ENCODE measurements at places on chromosomes 1 and 21.

DNA sequence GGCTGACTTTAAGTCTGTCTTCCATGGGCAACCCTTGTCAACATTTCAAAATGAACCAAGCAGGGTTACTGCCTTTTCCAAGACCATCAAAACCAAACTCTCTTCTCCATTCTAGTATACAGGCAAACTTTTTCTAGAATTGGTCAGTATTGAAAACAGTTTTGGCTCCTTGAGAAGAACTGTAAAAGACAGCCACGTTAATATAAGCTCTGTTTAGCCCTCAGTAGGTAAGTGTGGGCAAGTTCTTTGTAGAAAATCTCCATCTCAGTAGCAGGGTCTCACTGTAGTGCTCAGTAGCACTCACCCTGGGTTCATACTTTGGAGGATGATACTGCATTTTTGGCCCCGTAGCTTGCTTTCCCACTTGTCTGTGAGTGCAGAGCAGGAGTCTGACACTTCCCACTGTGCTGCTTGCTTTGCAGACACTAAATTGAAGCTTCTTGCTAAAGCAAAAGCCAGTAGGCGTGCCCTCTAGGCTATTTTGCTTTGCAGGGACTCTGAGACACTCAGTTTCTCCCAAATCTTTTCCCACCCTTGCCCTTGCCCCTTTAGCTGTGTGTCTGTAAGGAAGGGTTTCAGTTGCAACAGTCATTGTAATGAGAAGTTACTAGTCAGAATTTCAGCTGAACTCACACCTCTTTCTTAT, 34.3 kb upstream of the CACYBP start:
- no peak for DNase-seq

DNA sequence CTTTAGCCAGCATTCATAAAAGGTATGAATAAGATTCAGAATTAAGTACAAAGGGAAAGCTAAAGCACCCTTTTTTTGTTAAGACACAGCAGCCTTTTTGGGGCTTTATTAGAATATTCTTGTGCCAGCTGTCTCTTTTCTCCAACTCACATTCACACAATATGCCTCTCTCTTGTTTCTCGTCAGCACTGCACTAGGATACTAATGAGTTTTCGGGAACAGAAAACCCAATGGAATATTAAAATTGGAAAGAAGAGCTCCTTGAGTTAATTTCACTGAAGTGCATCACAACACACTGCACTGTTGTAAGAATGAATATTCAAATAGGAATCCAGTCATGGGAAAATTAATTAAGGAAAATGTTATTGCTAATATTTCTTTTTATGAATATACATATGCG, 410.4 kb upstream of the BEND5 start:
- no peak for DNase-seq

DNA sequence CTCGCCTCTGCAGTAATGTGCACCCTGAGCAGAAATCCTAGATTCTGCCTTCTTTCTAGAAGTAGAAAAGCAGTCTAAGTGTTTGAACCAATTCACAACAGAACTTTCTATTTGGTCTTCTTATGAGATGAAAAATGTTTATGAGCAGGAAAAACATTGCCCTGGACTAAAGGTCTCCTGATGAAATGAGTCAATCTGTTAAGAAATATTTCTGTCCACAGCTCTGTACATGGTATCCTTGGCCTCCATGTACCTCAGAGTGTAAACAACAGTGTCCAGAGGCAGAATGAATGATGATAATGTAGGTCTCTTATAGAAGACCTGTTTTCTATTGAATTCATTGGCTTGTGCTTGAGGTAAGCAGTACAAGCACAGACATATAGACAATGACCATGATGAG, 6.2 kb upstream of the APCS start:
- no peak for DNase-seq

- DNase-seq, result no peak
Observed at GRCh38 chr1:109658533-109659042, 2.7 kb downstream of the GSTM4 start.

GRCh38 chr21:16713331-16714117, 799.3 kb upstream of the CXADR start:
- DNase-seq, result no peak

DNA sequence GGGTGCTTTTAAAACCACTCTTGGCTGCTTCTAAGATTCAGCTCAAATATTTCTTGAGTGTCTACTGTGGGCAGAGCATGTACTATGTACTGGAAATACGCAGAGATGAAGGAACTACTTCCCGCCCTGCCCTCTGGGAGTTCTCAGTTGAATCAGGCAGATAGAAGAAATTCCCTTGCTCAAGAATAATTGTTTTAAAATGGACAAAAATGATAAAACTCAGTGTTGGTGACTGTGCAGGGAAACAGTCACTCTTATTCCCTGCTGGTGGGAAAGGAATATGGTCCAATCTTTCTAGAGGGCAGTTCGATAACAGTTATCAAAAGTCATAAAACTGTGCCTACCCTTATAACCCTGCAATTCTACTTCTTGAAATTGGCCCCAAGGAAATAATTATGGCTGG, 16.9 kb upstream of the GRHL3 start:
- no peak for DNase-seq

GRCh38 chr1:15592285-15592684, 7.4 kb upstream of the AGMAT start:
- no peak for DNase-seq

GRCh38 chr1:226558036-226558650, 9.6 kb downstream of the STUM start:
- no peak for DNase-seq
